ENCODE measurements at places on chromosomes 6 and 20. TPM values are rescaled to one million over a fixed set of nuclear protein-coding genes. Genes with fewer than 3 reads are reported as not detected.
A peak's percentile ranks its signal among the peaks of the same experiment; 100 is the strongest.

Gene PTCRA
- total RNA-seq: not detected

Gene ADGRB3
- total RNA-seq: 13.9 TPM

DNA sequence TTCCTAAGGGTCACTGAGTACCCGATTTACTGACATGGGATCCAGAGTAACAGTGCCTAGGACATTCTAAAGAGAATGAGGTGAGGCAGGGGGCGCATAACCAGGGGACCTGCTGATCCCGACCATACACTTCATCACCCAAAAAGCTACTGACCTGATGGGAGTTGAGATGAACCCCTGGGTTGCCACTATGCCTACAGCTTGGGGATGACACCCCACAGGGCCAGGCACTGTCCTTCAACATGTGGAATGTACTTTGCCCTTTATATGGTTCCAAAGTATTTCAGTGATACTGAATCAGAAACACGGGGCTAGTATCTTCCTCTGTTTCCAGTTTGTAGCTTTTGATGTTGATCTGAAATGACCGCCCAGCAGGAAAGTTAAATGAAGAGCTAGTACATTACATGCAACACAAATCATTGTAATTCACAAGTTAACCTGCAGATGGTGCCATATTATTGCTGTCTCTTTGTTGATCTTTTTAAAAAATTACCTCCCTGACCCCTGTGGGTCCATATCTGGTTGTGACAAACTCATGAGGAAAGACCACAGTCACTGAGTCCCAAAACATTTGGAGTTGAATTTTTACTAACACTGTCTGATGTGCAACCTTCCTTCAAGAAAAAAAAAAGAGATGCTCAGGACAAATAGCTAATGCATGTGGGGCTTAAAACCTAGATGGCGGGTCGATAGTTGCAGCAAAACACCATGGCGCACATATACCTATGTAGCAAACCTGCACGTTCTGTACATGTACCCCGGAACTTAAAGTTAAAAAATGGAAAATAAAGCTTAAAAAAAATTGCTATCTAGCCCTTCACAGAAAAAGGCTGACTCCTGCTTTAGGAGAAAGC is 42.7 kb upstream of the GCNT2 start:
- no peak for DNase-seq

Gene PDE10A
- 13.0 TPM for total RNA-seq

- peak; percentile 51 for DNase-seq
Observed at GRCh38 chr6:41780551-41781365, at the start of gene PRICKLE4. TSS of gene PRICKLE4 (plus strand) at chr6:41780782. CDS start at chr6:41783474, 2,692 bp downstream.

GRCh38 chr6:63307581-63308246 is 12.1 kb downstream of the LGSN start:
- no peak for DNase-seq

DNA sequence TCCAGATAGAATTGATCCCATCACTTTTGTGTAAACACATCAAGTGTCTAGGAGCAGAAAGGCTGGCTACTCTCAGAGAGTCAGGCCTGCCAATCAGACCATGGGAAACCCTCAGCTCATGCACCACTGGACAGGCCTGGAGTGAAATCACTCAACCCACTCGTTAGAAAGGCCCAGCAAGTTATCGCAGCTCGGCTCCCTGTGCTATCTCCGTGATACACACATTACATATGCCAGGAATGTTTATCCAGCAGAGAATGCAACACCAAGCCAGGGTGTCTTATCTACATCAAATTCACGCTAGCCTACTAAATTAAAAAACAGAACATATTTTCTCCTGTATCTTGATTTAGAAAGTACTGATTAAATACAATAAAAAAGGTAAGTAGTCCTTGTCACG is 232.4 kb upstream of the FOXQ1 start:
- DNase-seq: no peak

- DNase-seq: no peak
Observed at GRCh38 chr20:9141070-9141469, 72.2 kb downstream of the PLCB4 start.

Gene NHLRC1
- 1.2 TPM for total RNA-seq

Gene HLA-F
- total RNA-seq: 2.5 TPM

DNA sequence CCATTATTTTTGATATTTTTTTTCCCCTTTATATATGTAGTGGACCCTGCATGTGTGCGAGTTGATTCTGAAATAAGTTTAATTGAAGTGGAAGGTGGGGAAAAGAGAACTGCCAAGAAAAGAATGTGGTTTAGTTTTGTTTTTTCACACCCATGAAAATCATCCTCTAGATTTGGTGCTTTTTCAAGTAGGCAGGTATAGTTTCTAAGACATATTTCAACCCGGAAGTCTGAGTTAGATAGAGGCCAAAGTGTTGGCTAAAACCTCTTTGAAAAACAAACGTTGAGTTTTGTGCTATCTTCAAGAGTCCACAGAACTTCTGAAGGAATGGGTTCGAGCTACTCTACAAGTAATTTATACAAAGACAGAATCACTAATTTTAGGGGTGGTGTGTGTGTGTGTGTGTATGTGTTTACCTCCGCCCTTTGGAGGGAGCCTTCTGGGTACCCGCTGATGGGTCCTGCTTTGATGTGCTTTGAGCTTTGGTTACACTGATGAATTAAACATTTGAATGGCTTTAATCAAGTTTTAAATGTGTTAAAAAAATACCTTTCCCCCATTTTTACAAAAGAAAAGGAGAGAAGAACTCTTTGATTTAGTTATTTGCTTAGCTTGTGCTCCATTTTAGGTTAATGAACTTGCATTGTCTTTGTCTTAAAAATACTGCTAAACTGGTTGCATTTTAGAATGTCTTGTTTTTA is 2.5 kb downstream of the RREB1 start:
- no peak for DNase-seq

- DNase-seq: no peak
Observed at GRCh38 chr6:43016176-43016942, 2.3 kb downstream of the KLHDC3 start.

DNA sequence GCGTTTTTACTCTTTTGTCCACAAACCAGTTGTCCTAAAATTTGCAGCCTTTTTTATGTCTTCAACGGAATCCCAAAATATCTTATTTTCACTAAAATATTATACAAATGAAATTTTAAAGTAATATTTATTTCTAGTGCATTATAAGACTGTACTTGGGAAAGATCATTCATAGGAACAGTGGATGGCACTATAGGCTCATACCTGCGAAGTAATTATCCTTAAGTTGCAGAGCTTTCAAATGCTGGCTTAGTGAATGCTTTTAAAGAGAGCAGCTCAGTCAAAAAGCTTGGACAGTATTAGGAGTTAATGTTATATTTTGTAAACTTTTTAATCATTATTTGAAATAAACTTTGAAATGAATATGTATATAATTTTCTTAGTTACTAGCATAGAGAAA is 254.9 kb downstream of the CDKAL1 start:
- DNase-seq: no peak

DNA sequence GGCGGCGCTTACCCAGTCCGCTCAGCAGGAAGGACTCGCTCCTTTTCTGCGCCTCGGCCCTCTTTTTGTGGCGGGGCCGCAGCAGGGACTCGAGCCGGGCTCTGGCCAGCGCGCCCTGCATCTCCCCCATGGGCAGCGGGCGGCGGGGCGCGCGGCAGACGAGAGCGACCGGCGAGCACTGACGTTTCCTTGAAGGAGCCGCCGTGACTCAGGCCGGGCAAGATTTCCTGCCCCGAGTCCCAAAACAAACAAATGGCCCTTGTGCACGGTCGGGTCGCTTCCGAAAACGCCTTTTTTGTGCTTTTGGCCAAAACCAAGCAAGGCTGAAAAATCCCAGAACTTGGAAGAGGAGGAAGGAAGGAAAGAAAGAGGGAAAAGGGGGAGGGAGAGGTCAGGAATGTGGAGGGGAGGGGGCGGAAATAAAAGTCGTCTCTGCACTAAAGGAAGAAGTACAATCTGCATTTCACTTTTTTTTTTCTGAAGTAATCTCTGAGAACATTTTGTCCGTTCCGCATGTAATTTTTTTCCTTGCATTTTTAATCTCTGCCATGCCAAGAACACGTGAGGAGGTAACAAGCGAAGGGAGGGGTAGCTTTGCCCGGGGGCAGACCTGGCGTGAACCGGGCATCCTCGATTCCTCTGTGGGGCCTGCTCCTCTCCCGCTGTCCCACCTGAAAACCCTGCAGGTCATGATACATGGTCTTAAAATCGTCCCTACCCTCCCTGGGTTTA is 123.3 kb upstream of the SLC2A12 start:
- DNase-seq: no peak

DNA sequence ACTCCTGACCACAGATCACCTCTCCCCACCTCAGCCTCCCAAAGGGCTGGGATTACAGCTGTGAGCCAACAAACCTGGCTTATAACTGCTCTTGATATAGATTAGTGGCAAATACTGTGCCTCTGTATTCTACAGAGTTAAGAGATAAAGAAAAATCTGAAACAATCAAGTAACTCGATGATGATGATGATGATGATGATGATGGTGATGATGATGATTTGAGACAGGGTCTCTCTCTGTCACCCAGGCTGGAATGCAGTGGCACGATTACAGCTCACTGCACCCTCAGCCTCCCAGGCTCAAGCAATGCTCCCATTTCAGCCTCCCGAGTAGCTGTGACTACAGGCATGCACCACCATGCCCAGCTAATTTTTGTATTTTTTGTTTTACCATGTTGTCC is 66.3 kb upstream of the MAP7 start:
- no peak for DNase-seq

DNA sequence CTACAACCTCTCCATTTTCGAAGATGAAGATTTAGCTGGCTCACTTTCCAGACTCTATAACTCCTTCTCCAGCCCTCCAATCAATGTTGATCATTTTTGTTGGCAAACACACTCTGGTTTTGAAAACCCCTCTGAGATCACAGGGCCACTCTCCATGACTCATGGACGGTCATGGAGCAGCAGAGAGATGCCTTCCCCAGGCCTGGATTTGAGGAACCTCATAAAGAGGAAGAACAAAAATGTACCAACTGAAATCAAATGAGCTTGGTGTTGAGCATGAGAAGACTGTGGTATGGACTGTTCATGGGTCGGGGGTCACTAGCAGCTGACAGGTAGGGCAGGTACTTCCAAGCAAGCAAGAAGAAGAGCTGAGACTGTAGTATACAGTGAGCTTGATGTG is 112.8 kb upstream of the INSM1 start:
- DNase-seq: no peak

DNA sequence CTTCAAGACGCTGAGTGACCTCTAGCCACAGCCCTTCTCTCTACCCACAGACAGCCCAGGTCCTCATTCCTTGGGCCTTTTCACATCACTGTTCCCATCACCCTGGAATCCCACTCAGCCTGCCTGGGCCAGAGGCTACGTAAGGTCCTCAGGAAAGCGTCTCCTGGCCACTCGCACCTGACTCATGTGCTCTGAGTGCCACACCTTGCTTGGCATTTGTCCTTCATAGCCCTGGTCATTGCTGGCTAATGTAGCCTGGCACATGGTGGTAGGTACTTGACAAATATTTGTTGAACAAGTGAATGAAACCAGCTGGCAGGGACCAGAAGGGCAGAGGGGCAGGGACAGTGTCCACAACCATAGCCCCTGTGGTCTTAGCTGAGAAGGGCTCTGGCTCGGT is 50.6 kb upstream of the FANCE start:
- DNase-seq: no peak

- DNase-seq: no peak
Observed at GRCh38 chr20:64055893-64056638, 6.6 kb upstream of the SOX18 start.

DNA sequence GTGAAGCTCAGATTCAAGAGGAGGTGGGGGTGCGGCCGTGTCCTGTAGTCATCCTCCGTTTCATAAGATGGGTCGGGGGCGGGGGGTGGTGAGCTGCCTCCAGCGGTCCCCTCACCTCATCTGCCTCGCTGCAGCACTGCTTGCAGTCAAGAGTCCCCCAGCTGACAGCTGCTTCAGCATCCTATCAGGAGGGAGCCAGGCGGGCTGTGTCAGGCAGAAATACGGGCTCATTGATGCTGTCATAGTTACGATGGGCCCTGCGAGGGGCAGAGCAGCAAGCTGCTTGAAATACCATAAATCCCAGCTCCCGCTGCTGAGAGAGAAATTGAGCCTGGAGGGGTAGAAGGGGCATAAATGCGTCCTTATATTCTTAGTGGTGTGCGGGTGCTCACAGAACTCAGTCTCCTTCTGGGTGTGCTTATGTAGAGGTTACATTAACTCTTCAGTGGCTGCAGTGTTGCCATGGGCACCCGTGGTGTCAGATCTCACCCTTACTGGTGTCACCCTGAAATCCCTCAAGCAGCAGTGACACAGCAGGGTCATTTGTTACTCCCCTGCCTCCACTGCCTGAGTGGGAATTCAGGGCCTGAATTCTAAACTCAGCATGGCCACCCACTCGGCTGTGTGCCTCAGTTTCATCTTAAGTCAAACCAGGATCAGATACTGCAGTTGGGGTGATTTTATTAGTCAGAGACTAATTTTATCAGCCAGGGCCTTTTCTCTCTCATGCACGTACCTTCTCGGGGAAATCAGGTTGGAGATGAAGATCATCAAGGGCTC is 21.8 kb downstream of the CCDC167 start:
- no peak for DNase-seq

DNA sequence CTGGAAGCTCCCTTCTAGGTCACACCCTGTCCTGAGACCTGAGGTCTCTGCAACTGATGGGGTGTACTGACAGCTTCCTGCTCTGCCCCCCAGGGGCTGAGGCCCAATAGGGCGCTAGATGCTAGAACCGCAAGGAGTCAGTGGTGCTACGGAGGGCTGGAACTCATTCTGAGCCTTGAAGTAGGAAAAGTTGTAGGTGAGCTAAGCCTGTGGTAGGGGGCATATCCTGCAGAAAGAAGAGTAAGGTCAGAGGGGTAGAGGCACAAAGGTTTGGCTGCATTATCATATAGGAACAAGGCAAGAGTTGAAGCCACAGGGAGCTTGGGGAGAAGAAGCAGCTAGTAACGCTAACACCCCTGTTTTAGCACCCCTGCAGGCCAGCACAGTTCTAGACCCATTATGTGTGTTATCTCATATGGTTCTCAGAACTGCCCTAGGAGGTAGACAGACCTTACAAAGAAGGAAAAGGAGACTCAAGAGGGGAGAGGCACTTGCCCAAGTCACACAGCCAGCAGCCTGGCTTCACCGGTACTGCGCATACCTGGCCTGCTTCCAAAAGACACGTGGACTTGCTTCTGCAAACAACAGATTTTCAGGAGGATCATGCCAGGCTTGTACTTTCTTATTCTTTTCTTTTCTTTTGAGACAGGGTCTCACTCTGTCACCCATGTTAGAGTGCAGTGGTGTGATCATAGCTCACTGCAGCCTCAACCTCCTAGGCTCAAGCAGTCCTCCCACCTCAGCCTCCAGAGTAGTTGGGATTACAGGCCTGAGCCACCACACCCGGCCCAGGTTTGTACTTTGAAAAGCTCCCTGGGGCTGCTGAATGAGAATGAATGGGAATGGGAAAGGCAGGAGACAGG is 156.1 kb downstream of the MRPL14 start:
- DNase-seq: no peak

GRCh38 chr20:11445161-11445560 is 472.5 kb upstream of the BTBD3 start:
- no peak for DNase-seq

Data from mesothelial cell of epicardium (in vitro differentiated cells).